ENCODE measurements at places on chromosomes 2 and 18.

DNA sequence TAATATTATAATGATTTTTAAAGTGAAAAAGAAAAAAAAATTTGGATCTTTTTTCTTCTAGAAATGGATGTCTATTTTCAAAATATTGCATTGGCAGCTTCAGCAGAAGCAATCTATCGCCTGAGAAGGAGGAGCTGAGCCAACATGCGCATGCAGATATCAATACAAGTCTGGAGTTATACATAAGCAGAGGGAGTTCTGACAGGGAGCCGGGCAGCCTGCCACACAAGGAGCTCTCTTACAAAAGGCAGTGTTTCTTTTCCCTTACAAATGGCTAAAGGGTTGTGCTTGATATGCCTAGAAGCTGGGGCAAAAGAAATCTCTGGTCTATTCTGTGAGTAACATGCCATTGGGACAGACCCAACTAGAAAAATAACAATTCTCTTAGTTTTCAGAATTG lies 291.9 kb upstream of the TRIB2 start:
- DNase-seq = no peak

- DNase-seq = no peak
Measured at GRCh38 chr2:890791-891190, 59.9 kb upstream of the SNTG2 start.

DNA sequence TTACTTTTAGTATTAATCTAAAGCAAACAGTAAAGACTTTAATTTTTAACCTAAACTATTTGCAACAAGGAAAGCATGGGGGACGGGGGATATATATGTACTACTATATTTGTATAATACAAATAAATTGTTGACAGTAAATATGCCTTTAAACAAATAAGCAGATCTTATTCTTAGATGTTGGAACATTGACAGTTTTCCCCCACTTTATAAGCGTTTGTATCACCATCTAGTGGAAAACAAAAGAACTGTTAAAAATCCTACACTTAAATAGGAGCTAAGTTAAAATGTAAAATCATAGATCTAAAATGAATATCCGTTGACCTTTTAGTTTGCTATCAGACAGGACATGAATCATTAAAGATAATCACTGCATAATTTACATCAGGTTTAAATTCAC lies 50.0 kb downstream of the RBBP8 start:
- DNase-seq = no peak

DNA sequence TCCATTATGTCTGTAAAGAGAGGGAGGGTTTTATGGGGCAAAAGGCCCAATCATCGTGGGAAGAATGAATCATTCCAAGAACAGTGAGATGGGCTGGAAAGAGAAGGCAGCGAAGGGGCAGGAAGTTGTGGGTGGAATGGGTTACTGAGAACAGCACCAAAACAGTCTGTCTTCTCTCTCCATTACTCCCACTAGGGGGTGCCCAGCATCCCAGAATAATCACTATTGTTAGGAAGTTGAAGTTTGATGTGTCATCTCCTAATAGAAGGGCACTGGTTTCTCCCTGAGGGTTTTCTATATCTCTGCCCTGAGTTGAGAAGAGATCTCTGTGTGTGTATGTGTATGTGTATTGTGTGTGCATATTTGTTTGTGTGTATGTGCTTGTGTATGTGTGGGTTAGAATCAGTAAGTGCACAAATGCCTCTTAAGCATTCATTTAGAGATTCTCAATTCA lies 76.6 kb upstream of the MAP4K3 start:
- DNase-seq = peak; percentile 7

DNA sequence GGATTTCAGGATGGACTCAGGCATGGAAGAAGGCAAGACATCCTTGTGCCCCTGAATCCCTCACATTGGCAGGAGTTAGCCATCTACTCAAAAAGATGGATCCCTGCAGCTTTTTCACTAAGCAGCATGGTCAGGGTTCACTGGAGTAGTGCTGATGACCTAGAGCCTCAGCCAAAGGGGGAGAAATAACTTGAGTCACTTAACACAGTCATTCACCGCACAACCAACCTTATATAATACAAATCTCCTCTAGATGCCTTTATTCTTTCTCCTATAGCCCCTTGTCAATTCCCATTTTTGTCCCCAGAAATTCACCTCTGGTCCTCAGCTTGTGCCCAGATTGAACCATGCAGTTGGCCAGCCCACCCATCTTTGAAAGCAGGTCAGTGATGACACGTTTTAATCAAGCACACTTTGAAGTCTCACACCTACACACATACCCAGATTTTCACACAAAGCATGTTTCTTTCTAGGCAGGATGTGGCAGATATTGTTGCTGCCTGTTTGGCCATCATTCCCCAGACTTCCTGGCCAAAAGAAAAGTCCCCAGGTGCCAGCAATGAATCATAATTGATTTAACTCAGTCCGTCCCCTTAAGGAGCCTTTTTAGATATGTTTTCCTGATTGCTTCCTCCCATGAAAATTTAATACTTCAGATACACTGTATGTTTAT lies 84.2 kb downstream of the LBH start:
- DNase-seq = no peak

- DNase-seq = no peak
Measured at GRCh38 chr2:100283724-100284501, 38.4 kb downstream of the LONRF2 start.

GRCh38 chr2:177245010-177245422 lies 19.5 kb downstream of the NFE2L2 start:
- DNase-seq = no peak

DNA sequence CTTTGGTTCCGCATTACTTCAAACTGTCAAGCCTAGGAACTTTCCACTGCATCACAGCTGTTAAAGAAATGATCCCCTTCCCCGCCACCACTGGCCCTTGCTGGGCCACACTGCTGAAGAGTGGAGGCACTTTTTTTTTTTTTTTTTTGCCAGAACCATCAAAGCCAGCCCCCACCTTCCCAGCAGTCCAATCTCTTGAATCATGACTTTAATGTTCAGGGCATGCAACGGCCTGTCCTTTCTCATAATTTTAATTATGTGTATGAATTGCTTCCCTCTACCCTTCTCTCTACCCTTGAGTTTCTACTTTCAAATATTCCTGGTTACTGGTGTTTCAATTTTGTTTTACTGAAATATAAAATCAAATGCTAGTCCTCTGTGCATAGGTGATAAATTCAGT lies 102.1 kb upstream of the LMAN1 start:
- no peak for DNase-seq

- no peak for DNase-seq
Measured at GRCh38 chr2:151649966-151650365, 84.3 kb downstream of the NEB start.

- no peak for DNase-seq
Measured at GRCh38 chr18:29436459-29436858, 1259.5 kb upstream of the CDH2 start.

DNA sequence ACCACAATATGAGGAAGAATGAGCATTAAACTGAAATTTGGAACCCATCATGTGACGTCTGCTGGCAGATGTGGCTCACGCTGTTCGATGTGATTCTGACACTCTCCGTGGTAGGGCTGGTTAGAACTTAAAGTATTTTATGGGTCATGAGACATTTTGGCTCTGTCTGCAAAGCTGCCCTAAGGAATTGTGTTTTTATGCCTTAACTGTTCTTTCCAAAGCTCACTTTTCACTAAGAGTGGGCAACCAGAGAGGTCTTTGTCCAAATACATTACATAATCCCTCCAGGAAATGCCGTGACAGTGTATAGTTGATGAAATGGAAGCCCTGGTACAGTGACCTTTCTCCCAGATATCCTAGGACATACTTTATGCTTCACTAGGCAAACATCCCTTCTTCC lies 119.1 kb downstream of the AQP4 start:
- DNase-seq = no peak

GRCh38 chr2:20192781-20193180 lies 32.1 kb downstream of the SDC1 start:
- no peak for DNase-seq

DNA sequence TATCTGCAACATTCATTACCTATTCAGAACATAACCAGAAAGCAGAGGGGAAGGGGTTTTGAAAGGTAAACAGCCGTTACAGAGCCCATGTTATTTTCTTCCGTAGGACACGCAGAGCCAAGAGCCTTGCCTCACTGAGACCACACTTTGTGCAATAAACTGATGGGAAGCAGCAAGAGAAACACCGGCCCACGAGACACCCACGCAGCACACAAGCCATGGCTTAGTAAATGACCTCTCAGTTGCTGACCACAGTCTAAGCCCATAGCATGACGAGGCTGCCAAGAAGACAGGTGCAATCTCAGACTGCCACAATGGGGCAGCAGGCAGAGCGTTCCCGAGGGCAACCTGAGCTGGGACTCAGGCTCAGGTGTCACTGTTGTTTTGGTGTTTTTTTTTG lies 59.6 kb downstream of the CABYR start:
- no peak for DNase-seq

DNA sequence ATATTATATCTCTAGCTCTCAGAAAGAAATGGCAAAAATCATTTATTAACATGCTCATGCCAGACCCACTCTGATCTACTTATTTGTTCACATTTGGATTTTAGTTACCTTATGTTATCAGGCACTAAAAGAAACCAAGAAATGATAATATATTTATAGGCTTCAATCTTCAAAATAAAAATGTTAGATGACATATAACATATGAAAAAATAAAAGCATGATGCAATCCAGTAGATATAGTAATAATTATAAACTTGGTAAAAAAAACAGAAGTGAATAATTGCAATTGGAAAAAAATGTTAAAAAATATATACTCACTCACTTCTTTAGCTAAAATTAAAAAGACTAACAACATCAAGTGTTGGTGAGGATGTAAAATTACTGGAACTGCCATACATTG lies 248.3 kb upstream of the VRK2 start:
- DNase-seq = no peak

GRCh38 chr2:42233976-42234441 lies 64.9 kb downstream of the EML4 start:
- DNase-seq = no peak

GRCh38 chr2:222915092-222915957 lies 54.5 kb downstream of the ACSL3 start:
- DNase-seq = no peak

DNA sequence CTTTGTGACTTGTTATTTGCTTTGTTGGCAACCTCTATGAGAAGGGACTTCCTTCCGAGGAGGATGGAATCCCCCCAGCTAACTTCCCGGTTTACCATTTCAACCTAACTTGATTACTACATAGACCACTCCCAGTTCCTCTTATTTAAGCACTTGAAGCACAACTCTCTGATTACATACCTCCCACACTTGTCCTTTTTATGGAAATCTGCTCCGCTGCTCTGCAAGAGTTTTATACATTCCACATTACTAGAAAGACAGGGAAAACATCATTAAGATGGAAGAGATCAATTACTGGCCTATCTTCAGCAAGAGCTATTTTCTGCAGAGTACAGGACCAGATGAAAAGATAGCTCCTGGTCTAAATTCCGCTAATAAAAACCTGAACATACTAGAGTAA lies 160.0 kb upstream of the PGAP1 start:
- DNase-seq = no peak

DNA sequence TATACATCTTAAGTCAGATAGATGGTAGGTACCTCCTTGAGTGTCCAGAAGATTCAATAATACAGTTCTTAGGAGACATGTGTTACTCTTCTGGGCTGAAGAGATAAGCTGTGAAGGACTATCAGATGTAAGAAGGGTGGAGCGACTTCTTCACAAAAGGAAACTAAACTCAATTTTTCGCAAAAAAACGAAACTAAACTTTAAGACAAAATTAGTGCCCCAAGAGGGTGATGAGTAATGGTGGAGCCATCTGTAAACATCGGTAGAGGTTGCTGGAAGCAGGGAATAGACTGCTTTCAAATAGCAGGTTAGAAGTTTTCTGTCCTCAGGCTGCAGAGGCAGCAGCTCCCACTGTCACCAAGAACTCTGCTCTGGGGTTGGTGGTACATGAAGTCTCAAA lies 111.6 kb upstream of the TACR1 start:
- no peak for DNase-seq

GRCh38 chr2:120993661-120994060 lies 258.0 kb downstream of the GLI2 start:
- no peak for DNase-seq

GRCh38 chr2:126370201-126370600 lies 285.8 kb upstream of the GYPC start:
- no peak for DNase-seq

DNA sequence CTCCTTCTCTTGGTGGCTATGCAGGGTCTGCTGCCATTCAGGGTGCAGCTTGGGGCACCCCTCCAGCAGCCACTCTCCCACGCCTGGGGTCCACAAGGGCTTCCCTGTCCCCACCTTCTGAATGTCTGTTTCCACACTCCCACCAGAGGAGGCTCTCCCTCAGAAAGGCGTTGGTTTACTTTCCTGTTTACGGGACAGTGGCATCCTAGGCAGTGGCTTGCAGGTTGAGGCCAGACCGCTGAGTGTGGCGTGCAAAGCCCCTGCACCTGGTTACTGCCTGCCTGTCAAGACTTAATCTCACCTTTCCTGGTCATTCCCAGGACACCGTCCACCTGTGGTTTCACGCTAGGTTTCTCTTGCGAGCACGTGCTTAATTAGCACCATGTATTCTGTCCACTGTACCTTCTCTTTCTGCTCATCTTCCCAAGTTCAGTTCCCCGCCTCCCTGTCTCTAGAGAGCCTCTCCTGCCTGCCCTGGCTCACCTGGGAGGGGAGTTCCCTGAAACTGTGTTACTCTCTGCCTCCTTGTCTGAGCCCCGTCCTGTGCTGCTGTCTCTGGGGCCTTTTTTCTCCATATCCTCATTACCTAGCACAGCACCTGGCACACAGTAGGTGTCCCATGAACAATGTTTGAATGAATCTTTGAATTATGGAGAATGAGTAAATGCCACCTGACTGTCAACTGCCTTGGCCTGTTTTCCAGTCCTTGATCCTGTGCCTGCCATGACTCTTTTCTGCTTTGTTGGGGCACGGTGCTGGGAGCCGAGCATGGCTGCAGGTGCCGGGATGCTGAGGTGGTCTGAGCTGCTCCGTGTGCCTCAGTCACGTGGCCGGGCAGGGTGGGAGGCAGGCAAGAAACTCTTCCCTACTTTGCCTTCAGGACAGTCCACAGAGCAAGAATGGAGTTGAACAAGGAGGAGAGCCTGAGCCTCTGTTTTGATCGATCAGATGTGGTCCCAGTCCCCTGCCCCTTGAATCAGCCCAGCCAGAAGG lies 56.4 kb downstream of the ARHGEF4 start:
- no peak for DNase-seq

- DNase-seq = peak; percentile 75
Measured at GRCh38 chr2:207166349-207167098, 776 bp upstream of the KLF7 start.

DNA sequence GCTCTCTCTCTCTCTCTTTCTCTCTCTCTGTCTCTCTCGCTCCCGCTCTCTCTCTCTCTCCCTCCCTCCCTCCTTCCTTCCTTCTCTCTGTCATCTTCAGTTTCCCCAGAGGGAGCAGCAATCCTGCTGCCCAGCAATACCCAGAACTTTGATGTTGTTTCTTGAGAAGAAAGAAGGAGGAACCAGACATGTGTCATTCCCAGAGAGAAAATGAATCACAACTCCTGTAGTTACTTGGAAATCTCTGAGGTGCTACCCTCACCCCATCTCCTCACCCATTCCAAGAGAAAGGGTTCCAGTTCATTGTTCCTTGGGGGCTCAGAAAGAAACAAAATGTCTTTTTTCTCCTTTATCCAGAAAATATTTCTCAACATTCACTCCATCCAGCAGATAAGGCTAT lies 449.1 kb downstream of the TNS1 start:
- no peak for DNase-seq

Data from NCI-H1930 (cell line).